ENCODE measurements at places on chromosomes 4 and X. TPM values are rescaled to one million over a fixed set of nuclear protein-coding genes. Genes with fewer than 3 reads are reported as not detected.

DNA sequence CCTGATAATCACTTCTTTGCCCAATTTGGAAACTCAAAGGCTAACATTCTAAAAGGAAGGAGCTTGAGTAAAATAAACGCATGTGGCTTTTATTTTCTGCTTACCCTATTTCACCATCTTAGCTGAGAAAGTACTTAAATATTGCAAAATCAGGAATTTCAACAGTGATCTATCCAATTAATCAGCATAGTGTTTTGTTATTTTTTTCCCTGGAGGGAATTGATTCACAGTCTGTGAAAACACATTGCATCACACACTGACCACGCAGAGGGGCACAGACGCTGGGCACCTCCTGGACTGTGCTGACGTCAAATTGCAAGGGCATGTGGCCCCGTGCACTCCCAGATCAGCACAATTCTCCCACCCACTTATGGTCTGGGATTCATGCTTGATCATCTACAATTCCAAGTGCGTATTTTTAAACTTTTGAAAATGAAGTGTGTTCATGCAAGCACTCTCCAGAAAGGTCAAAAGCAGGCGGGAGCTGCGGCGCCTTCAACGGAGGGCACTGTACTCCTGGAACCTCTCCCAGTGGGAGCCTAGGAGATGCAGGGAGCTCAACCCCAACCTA, 320.6 kb upstream of the PPARGC1A start:
- no peaks in the 10 kb centered on the region for H3K4me1 ChIP-seq
- H3K4me3 ChIP-seq = no peak overlapping the region
- DNase-seq = no peak

DNA sequence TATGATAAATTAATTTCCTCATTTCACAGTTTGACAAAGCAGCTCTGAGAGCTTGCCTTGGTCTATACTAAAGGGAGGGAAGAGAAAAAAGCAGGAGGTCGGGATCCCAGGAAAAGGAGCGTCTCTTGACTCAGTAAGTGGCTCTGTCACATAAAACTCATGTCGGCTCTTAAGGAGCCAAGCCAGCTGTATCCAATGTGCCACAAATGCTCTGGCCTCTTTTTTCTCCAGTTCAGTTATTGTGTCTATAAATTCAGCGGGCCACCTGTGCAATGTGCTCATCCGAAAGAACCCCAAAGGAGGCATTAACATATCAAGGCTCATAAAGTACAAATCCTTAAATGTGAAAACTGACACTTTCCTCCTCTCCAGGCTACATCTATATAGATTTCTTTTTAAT, 337.7 kb upstream of the FAM241A start:
- no peaks in the 10 kb centered on the region for H3K4me1 ChIP-seq
- DNase-seq = no peak
- H3K36me3 ChIP-seq = no peaks in the 10 kb centered on the region

DNA sequence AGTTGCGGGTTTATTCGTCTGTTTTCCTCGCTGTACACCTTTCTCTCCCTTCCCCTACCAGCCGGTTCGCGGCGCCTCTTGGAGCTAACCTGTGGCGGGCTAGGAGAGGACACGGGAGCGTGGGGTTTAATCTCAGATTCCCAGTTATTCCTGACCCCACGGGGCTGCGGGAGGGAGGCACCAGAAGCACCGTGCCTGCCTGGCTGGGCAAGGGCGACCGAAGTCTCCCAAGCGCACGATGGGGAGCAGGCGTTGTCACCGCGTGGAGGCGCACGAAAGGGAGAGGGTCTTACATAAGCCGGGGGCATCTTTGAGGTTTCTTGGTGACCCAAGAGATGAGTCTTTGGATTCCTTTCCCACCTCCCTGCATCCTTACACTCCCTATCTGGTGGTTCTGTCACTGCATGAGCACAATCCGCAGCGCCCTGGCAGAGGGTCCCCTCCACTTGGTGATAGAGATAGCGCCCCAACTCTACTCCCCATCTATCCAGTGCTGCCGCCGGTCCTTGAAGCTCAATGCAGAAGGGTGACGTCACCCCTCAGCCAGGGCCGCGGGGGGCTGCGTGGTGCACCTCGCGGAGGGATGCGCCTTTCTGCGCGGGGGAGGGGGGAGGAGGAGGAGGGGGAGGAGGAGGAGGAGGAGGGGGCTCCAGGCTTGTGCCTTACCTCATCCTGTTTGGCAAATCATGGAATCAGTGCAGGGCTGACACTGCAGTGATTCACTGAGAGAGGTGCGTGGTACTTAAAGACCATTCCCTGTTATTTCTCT, 793 bp downstream of the TSPAN7 start:
- peak overlapping the region; percentile 0 for H3K27ac ChIP-seq
- peak overlapping the region; percentile 46 for H3K4me3 ChIP-seq
- no peaks in the 10 kb centered on the region for H3K36me3 ChIP-seq
- H3K4me1 ChIP-seq = no peaks in the 10 kb centered on the region

DNA sequence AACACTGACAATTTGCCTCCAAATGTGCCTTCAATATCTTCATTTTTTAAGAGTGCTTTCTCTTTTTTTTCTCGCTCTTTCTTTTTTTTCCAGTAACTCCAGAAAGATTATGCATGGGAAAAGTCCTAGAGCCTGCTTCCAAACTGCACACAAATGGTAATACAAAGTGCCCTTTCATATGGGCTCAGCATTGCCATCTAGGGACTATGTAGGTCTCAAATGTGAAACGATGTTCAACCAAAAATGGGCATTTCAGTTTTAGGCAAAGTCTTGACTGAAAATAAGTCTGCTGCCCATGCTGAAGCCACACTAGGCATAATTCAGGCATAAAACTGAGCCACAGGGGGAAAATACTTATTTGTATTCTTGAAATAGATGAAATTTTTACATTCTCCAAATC, 65.6 kb downstream of the SYNPO2 start:
- H3K27me3 ChIP-seq = no peaks in the 10 kb centered on the region
- no peak overlapping the region for H3K27ac ChIP-seq
- H3K4me1 ChIP-seq = no peaks in the 10 kb centered on the region
- H3K4me3 ChIP-seq = no peak overlapping the region
- no peak for DNase-seq
- no peaks in the 10 kb centered on the region for H3K36me3 ChIP-seq

DNA sequence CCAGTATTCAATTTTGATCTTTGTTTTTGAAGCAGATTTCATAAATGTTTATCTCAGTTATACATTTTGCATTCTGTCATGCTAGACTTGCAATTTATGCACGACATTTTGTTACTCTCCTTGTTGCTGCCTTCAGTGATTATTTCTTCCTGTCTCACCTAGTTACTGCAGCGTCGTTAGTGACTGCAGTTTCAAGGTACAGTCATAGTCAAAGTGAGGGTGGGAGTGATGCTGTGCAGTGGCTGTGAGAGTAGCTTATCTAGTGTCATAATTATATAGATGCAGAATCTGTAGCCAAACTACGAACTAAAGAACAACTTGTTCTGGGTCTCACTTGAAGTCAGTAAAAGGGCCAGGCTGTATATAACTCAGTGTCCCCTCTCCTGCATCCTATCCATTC, 69.8 kb downstream of the GPR101 start:
- H3K36me3 ChIP-seq = no peaks in the 10 kb centered on the region
- no peak overlapping the region for H3K4me3 ChIP-seq
- no peaks in the 10 kb centered on the region for H3K4me1 ChIP-seq
- DNase-seq = no peak
- no peak overlapping the region for H3K27ac ChIP-seq

DNA sequence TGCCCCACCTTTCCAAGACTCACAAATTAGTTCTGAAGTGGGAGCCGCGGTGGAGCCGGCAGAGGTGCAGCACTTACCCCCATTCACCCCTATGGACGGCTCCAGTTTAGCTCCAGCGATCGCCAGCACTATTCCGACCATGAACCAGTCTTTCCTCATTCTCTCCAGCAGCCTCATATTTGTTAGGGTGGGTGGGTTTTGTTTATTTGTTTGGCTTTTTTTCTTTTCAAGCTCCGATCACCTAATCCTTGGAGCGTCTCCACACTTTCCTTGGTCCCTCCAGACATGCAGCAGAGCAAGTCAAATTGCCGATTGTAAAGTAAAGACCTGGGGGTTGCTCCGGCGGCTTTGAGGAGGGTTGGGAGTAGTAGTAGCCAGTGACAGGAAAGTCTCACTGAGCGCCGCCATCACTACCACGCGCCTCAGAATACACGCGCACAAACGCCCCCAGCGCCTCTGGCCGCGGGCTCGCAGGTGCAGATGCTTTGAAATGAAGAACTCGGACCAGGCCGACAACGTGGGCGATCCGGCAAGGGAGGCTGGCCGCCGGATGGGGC, at the start of gene SLC10A7:
TSS of gene SLC10A7 (minus strand) at position 400 of the 557 bp plus-strand sequence. CDS start at position 177, 223 bp downstream.
- H3K27ac ChIP-seq = peak within 1 kb of the TSS; percentile 71
- H3K27me3 ChIP-seq = no peaks in the 10 kb centered on the region
- no peaks in the 10 kb centered on the region for H3K36me3 ChIP-seq
- peak within 1 kb of the TSS; percentile 96 for H3K4me3 ChIP-seq
- no peaks in the 10 kb centered on the region for H3K4me1 ChIP-seq

GRCh38 chr4:159871141-159871540, 768.3 kb downstream of the RAPGEF2 start:
- no peaks in the 10 kb centered on the region for H3K36me3 ChIP-seq
- H3K4me1 ChIP-seq = no peaks in the 10 kb centered on the region
- H3K4me3 ChIP-seq = no peak overlapping the region
- no peaks in the 10 kb centered on the region for H3K27me3 ChIP-seq
- DNase-seq = no peak

DNA sequence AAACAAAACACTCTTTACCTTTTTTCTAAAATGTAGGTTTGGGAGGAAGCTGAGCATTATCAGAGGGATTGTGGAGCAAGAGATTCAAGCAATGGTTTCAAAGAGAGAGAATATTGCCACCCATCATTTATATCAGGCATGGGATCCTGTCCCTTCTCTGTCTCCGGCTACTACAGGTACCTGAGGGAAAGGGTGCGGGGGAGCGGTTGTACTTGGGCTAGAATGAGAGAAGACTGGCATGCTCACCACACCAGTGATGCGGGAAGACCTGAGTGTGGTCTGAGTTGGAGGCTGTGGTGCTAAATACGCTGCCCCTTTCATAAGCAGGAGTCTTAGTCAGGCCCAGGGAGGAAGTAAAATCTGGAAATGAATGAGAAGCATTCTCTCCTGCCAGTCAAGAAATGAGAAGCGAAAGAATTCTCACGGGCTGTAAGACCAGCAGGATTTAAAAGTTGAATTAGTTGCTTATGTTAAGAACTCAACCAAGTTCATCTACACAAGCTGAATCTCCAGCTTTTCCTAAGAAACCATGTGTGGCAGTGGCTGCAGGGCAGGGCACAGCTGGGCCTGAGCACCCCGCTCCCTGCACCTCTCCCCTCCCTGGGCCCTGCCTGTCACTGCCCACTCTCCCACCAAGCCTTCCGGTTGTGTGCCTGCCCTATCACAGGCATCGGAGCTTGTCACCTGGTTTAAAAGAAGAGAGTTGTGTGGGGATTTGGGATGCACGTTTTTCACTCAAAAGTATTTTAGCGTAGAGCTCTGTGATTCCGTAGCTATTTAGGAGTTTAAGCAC, 24.8 kb upstream of the MSANTD1 start:
- no peak overlapping the region for H3K4me3 ChIP-seq
- no peak for DNase-seq
- H3K27me3 ChIP-seq = no peaks in the 10 kb centered on the region
- peaks cover 10% of the 10 kb centered on the region for H3K36me3 ChIP-seq

GRCh38 chr4:71538528-71538927, 199.7 kb downstream of the SLC4A4 start:
- no peak for DNase-seq
- H3K36me3 ChIP-seq = no peaks in the 10 kb centered on the region
- H3K27me3 ChIP-seq = no peaks in the 10 kb centered on the region
- H3K27ac ChIP-seq = no peak overlapping the region
- no peaks in the 10 kb centered on the region for H3K4me1 ChIP-seq

- H3K4me1 ChIP-seq = no peaks in the 10 kb centered on the region
- H3K27ac ChIP-seq = no peak overlapping the region
- H3K36me3 ChIP-seq = no peaks in the 10 kb centered on the region
- no peaks in the 10 kb centered on the region for H3K27me3 ChIP-seq
- no peak for DNase-seq
Observed at GRCh38 chr4:9861561-9861960, 80.1 kb downstream of the DRD5 start.

GRCh38 chr4:72918362-72918761, 151.2 kb downstream of the COX18 start:
- no peaks in the 10 kb centered on the region for H3K27me3 ChIP-seq
- H3K4me1 ChIP-seq = no peaks in the 10 kb centered on the region
- no peak for DNase-seq
- H3K36me3 ChIP-seq = no peaks in the 10 kb centered on the region
- no peak overlapping the region for H3K27ac ChIP-seq
- H3K4me3 ChIP-seq = no peak overlapping the region

GRCh38 chr4:123588631-123589241, 192.1 kb downstream of the SPRY1 start:
- H3K27ac ChIP-seq = peak overlapping the region; percentile 85
- H3K27me3 ChIP-seq = no peaks in the 10 kb centered on the region
- DNase-seq = no peak
- H3K4me1 ChIP-seq = peaks cover 7% of the 10 kb centered on the region
- H3K4me3 ChIP-seq = no peak overlapping the region

DNA sequence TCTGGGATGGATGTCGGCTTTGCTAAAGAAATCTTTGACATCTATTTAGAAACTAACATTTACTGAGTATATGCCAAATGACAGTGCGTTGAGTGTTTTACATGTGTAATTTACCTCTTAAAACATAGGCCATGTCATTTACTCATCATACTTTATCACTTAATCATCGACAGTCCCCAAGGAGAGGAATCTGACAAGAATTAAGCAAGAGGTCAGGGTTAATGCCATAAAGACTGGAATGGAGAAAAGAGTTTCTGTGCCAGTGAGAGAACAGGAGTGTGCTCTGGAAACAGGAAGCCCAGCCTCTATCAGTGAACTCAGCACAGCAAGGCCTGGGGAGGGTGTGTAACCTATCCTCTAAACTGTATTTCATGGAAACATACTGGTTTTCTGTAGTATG, 28.0 kb upstream of the AMOT start:
- no peaks in the 10 kb centered on the region for H3K36me3 ChIP-seq
- no peaks in the 10 kb centered on the region for H3K27me3 ChIP-seq

DNA sequence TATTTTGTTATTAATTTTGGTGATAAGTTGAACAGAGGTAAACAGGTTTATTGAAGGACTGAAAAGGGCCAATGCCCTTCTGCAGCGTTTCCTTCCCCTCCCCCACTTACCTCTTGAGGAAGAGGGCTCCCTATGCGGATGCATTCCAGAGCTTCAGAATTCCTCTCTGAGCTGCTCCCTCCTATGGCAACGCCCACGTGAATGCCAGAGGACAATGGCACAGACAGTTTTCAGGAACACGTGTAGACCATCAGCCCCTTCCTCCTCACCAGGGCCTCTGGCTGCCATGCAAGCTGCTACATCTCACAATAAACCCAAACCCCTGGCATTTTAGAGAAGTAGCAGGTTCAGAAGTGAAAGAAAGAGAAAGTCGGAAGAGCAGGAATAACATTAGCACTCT, 127.9 kb downstream of the CHRDL1 start:
- no peaks in the 10 kb centered on the region for H3K4me1 ChIP-seq
- no peak for DNase-seq
- no peak overlapping the region for H3K4me3 ChIP-seq
- H3K36me3 ChIP-seq = no peaks in the 10 kb centered on the region

- H3K4me3 ChIP-seq = no peak overlapping the region
- H3K36me3 ChIP-seq = no peaks in the 10 kb centered on the region
- H3K27ac ChIP-seq = no peak overlapping the region
- H3K4me1 ChIP-seq = no peaks in the 10 kb centered on the region
- DNase-seq = no peak
Observed at GRCh38 chr4:154189346-154189745, 302.3 kb downstream of the DCHS2 start.

Gene ARMCX2
- 11.5 TPM for total RNA-seq

Gene KLHL4
- 0.15 TPM for total RNA-seq

Gene CFP
- 4.1 TPM for total RNA-seq
